ENCODE measurements at places on chromosomes 4 and X.
A peak's percentile ranks its signal among the peaks of the same experiment; 100 is the strongest.

DNA sequence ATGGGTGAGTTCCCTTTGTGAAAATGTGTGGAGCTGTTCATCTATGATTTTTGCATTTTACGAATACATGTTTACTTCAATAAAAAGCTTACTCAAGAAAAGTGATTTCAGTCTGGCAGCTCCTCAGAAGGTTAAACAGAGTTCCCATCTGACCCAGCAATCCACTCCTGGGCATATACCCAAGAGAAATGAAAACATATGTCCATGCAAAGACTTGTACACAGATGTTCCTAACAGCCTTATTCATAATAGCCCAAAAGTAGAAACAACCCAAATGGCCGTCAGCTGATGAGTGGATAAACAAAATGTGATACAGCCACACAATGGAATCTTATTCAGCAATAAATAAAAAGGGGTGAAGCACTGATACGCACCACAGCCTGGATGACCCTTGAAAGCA, 20.8 kb downstream of the CLCN4 start:
- DNase-seq, result no peak

DNA sequence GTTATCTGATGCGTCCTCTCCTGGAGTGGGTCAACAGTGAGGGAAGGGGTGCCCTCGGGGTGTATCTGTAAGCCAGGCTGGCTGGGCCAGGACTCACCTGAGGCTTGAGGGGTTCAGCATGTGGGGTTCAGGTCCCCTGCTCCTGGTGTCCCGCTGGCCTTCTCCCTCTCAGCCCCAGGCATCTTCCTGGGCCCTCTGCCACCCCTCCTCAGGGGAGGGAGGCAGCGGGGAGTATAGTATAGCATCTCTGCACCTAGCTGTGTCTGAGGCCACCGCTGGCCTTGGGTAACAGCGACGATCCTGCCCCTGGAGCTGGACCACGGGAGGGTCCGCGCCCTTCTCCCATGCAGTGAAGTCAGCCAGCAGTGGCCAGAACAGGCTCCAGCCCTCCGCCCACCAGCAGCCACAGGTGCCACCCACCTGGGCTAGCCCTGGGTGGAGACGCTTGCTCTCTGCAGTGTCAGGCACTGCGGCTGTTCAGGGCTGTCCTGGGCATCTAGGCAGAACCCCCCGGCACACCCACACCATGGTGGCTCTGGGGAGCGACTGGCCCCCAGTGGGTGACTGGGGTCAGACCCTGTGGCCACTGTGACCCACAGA, 110.7 kb upstream of the NKX1-1 start:
- DNase-seq, result no peak

DNA sequence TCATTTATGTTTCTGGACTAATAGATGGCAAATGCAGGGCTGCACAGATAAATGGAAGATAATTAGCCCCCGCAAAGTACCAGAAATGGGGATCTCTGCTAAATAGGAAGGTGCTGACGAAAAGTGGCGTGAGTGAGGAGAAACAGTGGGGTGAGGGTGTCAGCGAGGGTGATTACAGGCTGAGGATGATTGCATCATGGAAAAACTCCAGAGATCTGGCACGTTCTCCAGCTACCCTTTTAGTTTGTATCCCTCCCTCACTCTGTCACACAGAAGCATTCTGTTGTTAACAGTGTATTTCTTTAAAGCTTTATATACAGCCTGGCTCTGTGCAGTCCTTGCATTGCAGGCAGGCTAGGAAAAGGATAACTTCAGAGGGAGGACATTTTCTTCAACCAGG, 309.6 kb upstream of the DDX53 start:
- DNase-seq, result peak; percentile 60

DNA sequence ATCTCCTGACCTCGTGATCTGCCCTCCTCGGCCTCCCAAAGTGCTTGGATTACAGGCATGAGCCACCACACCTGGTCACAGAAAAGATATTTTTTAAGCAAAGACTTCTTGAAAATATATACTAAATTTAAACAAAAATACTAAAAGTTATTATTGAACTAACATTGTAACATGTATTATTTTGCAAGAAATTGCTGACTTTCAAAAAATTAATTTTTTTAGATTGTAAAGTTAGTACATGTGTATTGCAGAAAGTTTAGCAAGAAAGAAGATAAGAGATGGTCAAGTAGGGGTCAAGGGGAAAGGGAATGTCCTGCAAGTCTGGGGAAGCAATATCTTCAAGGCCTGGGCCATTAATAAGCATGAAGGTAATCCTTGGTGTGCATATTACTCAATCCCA, 54.3 kb upstream of the HPGDS start:
- no peak for DNase-seq

DNA sequence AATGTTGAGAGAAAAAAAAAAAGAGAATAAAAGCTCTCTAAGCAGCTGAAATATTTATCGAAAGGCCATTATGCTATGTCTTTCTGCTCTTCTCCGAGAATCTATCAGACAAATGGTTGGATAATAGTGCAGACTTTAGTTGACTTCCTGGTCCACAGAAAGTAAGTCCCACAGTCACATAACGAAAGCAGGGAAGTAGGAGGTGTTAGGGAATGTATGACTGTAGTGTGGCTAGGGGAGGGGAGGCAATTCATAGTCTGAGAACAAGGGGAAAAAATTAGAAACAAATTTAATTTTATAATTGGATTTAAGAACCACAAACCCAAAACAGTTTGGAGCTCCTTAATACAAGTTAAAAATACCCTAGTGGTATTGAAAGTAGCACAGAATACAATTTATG, 79.7 kb upstream of the VEGFC start:
- no peak for DNase-seq

DNA sequence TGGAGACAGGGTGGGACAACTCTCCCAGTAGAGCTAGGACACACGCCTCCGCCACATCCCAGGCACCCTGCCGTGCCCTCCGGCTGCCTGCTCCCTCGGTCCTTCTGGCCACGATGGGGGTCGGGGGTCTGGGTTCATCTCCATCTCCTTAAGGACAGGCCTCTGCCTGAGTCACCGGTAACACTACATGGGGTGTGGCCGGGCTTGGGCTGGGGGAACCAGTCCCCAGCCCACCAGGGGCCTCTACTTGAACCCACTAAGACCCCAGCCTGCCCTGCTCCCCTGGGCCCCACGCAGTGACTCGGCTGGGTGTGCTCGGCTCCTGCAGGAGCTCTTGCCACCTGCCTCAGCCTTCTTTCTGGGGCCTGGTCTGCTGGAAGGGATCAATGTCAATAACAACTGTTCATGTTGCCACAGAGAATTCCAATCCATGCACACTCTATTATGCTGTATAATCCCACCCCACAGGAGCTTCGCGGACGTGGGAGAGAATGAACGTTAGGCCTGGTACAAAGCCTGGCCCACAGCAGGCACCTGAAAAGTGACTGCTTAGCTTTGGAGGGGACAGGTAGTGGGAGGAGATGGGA, 177.7 kb upstream of the PSAPL1 start:
- no peak for DNase-seq

- DNase-seq, result peak; percentile 47
Observed at GRCh38 chr4:89674876-89675459, 162.0 kb downstream of the SNCA start.

DNA sequence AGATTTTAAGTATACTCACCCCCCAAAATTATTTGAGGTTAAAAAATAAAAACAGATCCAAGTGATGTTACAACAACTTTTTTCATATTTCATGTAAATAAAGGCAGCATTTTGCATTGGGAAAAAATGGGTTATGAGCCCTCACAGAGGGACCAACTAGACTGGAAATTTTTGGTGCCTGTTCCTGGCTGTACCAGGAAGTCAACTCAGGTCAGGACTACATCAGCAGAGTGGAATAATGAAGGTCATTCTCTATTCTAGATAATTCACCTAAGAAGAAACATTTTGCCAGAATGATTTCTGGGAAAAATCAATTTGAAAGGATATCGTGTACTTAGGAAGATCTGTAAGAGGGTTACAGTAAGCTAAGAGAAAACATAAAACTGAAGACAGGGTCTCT, 66.8 kb downstream of the CORIN start:
- no peak for DNase-seq

DNA sequence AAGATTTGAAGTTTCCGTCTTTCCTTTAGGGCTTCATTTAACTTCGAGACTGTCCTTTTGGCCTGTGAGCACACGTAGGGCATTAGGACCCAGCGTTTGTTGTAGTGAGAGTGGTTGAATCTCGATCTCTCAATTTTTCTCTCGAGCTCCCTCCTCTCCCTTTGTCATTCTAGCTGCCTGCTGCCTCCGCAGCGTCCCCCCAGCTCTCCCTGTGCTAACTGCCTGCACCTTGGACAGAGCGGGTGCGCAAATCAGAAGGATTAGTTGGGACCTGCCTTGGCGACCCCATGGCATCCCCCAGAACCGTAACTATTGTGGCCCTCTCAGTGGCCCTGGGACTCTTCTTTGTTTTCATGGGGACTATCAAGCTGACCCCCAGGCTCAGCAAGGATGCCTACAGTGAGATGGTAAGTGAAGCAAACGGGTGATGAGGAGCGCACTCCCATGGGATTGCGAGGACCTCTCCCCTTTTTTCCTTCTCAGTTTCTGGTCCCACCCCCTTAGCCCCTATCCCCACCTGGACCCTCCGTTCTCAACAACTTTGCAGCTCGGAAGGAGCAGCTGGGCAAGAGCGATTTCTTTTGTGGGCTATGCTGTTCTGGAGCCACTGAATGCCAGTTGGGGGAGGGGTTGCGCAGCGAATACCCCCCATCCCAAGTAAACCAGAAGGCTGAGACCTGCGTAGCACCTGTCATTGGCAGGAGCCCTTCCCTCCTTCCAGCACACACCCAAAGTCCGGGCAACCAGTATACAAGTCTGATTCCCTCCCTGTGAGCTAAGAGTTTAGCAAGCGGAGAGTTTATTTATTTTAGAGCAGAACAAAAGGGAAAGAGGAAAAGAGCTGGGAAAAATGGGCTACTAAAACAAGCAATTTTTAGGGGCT, at the start of gene TMEM35A:
Gene TMEM35A, plus strand, starts transcription at position 164 of the 883 bp plus-strand sequence. Its CDS starts 124 bp downstream, at position 288.
- peak; percentile 21 for DNase-seq

DNA sequence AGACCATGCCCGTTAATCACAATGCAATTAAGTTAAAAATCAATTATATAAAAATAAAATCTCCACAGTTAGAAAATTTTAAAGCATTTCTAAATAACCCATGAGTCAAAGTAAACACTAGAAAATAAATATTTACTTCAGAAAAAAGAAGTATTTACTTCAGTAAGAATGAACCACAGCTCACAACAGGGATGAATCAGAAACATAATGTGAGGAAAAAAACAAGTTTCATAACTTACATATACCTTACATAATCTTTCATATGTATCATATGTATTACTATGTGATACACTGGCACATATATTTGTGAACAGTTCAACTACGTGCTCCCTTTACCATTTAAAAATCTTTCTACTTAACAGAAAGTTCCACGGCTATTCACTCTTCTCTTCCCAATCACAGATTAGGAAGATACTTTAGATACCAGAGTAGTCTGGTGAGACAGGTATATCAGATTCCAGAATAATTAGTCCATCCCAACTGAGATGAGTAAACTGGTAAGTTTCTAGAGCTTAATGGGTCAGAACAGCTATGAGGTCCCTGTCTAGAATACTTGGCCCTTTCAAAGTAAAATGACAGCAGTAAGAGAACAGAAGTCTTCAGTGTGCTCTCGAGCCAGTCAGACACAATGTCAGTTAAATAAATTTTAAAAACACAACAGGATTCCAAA, 70.3 kb downstream of the SH3RF1 start:
- DNase-seq, result no peak

GRCh38 chrX:119417842-119418241, 18.7 kb downstream of the SLC25A43 start:
- DNase-seq, result no peak

GRCh38 chr4:180341926-180342325, 1901.3 kb upstream of the TENM3 start:
- no peak for DNase-seq

DNA sequence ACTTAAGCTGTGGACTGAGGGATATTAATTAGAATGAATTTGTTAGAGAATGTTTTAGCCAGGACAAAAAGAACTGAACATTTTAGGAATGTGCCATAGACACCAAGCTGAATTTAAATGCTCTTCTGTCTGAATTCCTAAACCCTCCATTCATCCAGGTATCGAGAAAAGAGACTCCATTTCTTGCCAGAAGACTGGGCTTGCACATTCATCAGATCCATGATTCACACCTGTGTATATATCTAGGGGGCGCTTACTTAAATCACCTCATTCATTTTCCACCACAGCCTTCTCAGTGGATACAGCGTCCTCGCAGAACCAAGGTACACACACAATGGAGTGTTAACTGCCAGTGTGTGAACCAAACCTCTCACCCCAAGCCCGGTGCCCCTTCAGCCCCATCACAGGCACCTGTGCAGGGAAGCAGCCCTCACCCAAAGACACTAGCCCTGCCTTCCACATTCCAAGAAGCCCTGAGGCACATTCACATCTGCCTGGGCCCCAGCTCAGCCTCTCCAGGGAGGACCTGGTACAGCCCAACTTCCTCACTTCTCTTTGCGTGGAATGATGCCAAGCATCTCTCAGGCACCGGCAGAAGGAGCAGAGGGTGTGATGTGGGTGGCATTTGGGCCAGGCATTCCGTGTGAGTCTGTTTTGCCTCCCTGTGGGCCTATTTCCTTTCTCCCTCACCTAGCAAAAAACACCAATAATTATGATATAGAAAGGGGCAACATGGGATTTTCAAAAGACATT, 35.6 kb upstream of the C1QTNF7 start:
- DNase-seq, result no peak

GRCh38 chr4:45350438-45350837, 624.1 kb upstream of the GNPDA2 start:
- no peak for DNase-seq

DNA sequence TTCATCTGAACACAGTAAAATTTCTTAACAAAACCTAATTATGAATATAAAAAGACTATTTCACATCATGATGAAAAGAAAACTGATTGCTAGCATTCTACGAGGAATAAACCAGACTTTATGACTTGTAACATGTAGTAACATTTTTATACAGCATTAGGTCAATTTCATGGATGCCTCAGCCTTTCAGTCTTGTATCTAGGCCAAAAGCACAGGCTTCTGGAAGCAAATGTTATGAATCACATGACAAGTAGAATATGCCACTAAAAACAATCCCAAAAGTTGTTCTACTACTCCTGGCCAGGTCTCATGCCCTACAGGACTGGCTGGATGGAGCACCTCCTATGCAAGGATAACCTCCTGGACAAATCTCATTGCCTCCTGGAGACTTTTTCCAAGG, 101.2 kb downstream of the ARHGAP6 start:
- no peak for DNase-seq
